ENCODE measurements at places on chromosomes 16 and 17. TPM values are rescaled to one million over a fixed set of nuclear protein-coding genes. Genes with fewer than 3 reads are reported as not detected.

DNA sequence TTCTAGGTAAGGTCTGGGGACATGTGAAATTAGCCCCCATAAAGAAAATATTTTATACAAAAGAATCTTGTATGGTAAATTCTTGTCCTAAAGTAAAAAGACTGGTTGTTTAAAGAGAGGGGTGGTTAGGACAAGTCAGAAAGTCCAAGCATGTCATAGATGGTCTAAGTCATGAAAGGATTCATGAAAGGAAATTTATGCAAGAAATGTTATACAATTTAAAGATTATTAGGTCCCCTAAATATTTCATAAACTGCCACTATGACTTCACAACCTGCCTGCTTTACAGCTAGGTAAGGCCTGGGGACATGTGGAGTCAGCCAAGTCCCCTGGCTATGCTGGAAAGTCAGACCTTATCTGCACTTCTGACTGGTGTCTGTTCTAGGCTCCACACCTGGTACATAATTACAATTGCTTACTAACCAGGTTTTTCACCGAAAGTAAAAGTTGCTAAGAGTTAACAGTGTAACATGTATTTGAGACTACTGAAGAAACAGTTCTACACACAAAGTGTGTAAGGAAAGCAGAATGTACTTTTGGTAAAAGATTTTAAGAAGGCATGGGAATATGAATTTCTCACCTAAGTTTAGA lies 17.0 kb downstream of the N4BP1 start:
- DNase-seq, result no peak

GRCh38 chr17:55641676-55642081 lies 81.0 kb downstream of the TMEM100 start:
- DNase-seq, result peak; percentile 61

GRCh38 chr16:15856901-15857698 lies at the start of gene MYH11:
MYH11 (minus strand) TSS chr16:15857028; CDS start chr16:15838252, 18,776 bp downstream.
- no peak for DNase-seq

- no peak for DNase-seq
Measured at GRCh38 chr17:43324205-43324893, 74.4 kb upstream of the ARL4D start.

DNA sequence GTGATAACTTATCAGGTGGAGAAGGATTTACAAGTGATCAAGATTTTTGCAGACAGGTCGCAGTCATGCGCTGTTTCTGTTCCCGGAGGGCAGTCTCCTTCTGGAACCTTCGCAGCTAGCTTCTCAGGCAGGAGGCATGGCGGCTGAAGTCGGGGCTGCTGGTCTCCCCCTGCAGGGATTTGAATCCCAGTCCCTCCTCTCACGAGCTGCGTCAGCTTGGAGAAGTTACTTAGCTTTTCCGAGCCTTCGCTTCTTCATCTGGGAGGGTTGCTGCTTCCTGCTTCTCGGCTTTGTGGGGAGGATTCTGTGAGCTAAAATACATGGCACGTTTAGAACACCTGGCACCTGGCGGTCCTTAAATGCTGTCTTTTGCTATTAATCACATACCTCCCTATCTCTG lies 287.8 kb upstream of the FOXF1 start:
- no peak for DNase-seq

Gene TUBB3
- 412 TPM for total RNA-seq

DNA sequence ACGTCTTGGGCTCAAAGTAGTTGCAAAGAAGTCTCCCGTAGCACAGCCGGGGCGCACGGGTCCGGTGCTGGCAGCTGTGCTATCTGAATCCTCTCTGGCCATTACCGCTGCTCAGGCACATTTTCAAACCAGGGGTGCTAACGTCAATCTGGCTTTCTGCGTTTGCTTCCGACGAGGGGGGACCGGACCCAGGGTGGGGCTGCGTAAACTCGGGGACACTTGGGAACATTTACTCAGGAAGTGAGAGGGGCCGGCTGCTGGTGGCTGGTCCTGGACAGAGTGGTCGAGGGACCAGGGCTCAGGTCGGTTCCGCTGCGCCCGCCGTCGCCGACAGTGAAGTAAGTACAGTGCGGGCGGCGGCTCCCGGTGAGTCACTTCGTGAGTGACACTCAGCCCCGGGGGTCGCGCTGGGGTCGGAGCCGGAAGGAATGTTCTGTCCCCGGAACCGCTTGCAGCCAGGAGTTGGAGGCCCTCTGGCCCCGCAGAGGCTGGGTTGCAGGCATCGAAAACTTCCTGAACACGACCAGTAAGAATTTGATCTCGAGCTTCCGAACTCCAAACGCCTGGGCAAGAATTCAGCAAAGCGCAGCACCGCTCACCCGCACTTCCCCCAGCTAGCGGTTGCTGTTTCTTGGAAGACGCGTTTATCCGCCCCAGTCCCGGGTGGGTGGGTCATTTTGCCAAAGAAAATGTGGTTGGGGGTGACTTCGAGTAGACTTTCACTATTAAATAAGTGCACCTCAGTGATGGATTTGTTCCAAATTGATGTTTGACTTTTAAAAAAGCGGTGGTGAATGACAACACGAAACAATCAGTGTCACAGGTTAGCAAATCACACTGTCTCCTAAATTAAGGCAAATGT lies 1.4 kb upstream of the HS3ST3B1 start:
- DNase-seq, result no peak

Gene JUP
- 535 TPM for total RNA-seq

DNA sequence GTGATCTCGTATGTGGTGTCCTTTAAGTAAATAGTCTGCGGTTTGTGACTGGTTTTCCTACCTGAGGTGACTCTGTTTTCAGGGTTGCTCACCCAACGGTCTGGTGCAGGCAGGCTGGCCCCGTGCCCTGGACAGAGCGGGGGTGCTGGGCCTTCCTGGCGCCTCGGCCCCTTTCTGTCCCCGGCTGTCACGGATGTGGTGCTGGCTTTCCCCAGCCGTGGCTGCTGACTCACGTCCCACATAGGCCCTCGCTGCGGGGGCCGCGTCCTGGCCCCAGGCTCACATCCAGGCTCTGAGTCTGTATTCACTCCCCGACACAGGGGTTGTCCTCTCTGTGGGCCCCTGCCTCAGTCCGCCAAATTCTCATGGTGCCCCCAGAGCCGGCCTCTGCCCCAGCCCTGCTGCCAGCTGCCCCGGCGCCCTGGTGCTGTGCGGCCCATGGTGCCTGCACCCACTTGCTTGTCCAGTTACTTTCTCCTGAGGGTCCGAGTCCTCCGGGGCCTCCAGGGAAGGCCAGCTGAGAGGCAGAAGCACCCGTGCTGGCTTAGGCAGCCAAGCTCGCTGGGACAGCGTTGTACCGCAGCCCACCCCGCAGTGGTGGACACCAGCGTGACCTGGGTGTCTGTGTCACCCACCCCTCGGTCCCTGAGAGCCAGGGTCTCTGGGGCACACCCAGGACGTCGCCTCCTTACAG lies 5.9 kb downstream of the CHMP6 start:
- no peak for DNase-seq

Gene TGFB1I1
- total RNA-seq, result 136 TPM

DNA sequence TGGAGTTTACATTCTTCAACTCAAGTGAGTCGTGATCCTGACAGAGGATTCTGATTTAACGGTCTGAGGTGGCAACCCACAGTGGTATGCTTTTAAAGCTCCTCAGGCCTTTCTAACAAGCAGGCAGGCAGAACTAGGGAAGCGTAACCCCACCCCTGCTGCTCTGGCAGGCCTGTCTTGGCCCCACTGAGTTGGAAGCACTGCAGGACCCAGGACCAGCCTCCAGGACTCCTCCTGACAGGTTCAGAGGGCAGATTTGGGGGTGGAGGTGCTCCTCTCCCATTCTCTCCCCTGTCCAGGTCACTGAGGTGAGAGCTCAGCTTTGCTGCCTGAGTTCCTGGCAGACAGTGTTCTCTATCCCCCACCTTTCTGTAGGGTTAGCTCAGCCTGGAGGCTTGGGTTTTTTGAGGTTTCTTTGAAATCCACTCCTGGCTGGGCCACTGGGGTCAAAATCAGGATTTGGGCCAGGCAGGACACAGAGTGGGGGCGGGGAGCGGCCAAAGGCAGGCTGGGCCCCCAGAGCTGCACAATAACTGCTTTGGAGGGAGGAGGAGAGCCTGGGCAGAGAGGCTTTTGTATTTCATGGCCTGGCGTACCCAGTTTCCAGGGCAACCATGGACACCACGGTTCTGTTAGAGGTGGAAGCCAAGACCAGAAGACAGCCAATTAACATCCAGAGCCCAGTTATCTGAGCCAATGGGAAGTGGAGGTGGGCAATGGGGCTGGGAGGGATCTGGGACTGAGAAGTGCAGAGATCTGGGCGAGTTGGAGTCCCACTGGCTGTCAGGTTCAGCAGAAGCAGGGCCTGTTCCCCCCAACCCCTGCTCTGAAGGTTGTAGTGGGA lies 9.5 kb downstream of the MRPL27 start:
- no peak for DNase-seq

GRCh38 chr16:57893559-57894389 lies 77.2 kb downstream of the CNGB1 start:
- peak; percentile 92 for DNase-seq

DNA sequence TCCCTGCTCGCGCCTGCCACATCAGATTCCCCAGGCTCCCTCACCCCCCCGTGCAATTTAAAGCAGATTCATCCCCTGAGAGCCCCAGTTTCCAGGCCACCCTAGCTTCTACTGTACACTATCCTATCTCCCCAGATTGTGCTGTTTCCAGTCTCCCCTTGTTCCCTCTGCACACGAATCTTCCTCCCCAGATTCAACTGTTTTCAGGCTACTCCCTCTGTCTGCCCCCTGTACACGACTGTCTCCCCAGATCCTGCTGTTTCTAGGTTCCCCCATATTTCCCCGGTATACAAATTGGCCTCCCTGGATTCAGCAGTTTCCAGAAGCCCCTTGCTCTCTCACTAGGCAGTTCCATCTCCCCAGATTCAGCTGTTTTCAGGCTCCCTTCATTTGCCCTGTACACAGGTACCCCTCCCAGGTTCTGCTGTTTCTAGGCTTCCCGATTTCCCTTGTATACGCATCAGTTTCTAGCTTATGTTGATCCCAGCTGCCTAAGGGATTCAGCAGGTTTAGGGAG lies 22.9 kb downstream of the COPZ2 start:
- no peak for DNase-seq

DNA sequence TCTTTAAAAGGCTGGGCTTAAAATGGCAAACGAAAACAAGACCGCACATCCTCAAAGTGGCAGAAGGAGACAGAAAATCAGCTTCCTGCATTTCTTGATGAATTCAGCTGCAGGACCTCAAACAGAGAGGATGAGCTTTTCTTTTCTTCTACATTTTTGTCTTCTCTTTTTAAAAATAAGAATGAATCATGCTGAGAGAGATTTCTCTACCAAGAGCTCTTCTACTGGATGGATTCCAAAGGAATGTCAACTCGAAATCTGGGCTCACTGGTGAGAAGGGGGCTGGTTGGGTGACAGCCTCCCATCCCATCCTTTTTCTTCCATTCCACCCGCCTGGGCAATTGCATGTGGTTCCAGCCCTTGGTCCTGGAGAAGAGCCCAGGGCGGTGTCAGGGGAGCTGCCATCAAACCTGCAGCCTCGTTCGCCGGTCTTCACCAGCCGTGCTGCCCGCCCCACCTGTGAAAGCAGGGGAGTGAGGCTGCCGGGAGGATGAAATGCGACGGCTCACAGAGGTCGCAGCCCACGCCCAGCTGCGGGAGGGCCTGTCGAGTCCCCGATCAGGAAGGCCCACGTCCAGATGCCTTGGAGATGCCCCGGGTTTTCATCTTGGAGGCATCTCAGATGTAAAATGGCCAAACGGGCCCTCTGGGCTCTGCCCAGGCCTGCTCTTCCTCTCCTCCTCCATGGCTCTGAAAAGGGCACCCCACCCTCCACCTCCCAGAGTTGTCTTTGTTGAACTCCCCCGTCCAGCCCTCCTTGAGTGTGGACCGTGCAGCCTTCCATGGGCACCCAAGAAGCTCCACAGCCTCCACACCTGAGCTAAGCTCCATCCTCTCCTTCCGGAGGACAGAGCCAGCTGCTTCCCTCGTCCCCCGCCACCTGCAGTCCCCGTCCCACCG lies 121.9 kb downstream of the FOXL1 start:
- no peak for DNase-seq

Gene SLC35G6
- not detected for total RNA-seq

Gene CNGB1
- not detected for total RNA-seq

Gene MYO18A
- total RNA-seq, result 29.9 TPM

GRCh38 chr17:59361386-59361785 lies 29.9 kb downstream of the YPEL2 start:
- no peak for DNase-seq

Gene ESRP2
- total RNA-seq, result 2.9 TPM

DNA sequence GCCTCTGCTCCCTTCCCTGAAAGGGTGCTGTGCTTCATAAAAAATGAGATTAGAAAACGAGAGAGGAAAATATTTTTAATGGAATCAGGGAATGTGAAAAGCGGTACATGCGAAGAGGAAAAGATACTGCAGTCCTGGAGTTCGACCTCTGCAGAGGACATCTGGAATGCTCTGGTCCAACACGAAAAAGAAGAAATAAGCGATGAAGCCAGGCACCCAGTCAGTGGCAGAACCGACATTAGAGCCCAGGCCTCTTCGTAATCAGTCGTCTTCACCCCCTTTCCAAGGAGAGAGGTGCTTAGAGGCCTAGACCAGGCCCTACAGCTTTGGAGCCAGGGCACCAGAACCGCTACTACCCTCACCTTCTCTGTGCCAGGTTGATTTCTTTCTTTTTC lies 459 bp upstream of the MARCHF10 start:
- no peak for DNase-seq

DNA sequence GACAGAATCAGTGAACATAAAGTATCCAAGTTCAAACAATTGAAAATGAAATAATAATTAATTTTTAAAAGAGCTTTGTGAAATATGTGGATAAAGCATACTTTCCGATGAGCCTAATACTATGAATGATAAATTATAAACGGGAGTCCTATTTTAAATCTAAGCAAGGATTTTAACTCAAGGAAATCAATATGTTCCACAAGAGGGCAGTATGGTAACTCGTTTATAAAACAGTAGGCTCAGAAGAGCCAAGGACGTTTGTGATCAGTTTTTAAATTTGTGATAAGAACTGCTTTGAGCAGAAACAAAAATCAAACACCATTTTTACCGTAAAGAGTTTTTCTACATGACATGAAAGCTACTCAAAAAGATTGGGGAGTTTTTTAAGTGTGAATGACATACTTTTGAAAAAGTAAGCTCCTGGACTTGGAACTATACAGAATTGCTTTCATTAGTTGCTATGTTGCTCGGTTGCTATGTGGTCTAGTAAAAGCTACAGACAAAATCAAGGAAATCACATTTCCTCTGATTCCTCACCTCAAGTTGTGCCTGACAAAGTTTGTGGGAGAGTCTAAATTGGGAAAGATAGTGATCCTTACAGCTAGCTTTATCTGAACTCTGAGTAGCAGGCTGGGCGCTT lies 11.8 kb upstream of the TEKT1 start:
- DNase-seq, result peak; percentile 48

DNA sequence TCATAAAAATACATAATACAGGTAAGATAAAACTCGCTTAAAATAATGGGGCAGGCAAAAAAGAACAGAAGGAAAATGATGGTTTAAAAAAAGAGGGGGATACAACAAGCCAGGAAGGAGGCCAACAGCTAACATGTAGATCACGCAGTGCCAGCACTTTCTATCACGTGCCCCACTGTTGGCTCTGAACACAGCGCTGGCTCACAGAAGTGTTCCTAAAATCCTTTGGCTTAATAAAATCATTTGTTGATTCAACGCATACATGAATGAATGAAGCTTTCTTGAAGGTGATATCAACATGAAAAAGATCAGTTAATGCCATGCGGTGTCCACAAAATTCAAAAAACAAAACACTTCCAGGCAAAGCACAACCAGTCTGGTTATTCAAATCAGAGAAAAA lies 8.5 kb downstream of the ITGAE start:
- DNase-seq, result no peak

- no peak for DNase-seq
Measured at GRCh38 chr17:1720856-1721386, 3.6 kb upstream of the WDR81 start.

Gene CASKIN1
- 0.18 TPM for total RNA-seq

Gene CCL1
- not detected for total RNA-seq

Gene PLA2G10
- total RNA-seq, result not detected

- no peak for DNase-seq
Measured at GRCh38 chr17:17994271-17995069, 21.8 kb downstream of the DRC3 start.

Data from glomerular endothelial cell (primary cell).